ENCODE measurements at places on chromosomes 4 and X.

- ATAC-seq: no peak
These were observed 16.3 kb upstream of the MAOB start for GRCh38 chrX:43898406-43899035.

- ATAC-seq: peak; percentile 84
These were observed at the start of gene FGFBP2 for GRCh38 chr4:15963001-15963451. TSS of gene FGFBP2 (minus strand) at chr4:15963175. CDS start at chr4:15963129, 46 bp downstream.

GRCh38 chrX:43345166-43345565 is 310.9 kb upstream of the MAOA start:
- peak; percentile 60 for ATAC-seq

DNA sequence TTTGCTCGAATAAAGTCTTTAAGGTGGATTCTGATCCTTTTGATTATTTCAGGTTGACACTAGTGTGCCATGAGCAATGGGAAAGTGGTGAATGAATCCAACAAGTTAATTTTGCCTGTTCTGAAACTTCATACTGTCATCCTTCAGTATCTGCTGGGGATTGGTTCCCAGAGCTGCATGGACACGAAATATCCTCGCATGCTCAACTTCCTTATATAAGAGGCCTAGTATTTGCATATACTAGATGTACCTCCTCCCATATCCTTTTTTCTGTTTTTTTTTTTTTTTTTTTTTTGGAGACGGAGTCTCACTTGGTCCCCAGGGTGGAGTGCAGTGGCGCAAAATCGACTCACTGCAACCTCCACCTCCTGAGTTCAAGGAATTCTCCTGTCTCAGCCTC is 23.0 kb upstream of the PDS5A start:
- ATAC-seq: no peak

- peak; percentile 36 for ATAC-seq
These were observed 14.1 kb upstream of the PAPSS1 start for GRCh38 chr4:107734120-107734519.

- ATAC-seq: no peak
These were observed 171.4 kb downstream of the NWD2 start for GRCh38 chr4:37415845-37416369.

DNA sequence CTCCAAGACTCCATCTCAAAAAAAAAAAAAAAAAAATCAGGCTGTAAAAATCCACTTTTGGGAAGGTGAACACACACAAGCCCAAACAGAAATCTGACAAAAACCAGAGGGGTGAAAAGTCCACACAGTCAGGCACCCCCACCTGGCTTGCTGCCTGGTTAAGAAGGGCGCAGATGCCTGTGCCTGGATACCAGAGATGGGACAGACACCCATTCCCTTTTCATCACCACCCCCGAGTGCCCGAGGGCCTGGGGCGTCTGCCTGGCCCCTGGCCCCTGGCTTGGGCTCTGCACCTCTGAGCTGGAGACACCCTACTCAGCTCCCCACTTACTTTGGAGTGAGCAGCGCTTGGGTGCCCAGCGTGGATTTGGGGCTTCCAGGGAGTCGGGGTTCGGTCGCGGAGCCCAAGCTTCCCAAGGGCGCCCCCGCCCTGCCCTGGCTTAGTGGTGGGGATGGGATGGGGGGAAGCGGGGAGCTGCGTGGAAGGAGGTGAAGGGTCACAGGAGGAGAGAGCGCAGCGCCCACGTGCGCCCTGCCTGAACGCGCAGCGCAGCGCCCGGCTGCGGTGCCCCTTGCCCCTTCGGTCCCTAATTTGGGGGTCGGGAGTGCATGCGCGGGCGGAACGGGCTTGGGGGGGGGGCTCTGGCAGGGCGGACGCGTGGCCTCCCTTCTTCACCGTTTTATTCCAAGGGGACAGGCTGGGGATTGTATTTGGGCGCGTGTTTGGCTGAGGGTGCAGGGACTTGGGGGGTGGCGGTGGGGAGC is 11.3 kb downstream of the SHOX start:
- ATAC-seq: peak; percentile 31

DNA sequence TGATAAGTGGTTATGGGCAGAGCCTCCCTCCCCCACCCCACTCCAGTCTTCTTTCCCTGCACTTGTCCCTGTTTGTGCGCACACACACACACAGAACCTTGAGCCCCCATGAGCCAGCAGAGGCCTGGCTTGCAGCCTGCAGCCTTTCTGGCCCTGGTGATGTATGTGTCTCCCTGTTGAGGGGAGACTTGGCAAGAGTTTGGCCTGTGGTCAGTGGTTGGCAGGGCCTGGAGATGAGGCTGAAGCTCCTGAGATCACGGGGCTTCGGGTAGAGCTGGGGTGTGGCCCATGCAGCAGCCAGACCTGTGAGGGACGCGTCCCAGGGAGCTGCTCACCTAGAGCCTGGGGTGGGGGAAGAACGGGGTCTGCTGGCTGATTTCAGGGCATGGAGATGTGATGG is 2.3 kb downstream of the GPR173 start:
- no peak for ATAC-seq

DNA sequence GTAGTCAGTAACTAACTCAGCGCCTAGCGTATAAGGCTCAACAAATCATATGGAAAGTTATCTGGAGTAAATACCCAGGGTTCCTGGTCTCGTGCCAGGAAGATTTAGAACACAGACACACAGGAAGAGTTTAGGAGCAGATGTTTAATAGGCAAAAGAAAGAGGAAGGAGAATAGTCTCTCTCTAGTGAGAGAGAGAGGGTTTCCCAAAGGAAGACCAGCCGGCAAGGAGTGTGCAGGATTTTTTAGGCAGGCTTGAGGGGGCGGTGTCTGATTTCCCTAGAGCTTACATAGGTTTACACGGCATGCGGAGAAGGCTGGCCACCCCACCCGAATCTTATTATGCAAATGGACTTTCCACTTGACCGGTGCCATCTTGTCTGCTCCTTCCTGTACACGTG is 284.0 kb upstream of the FRG1 start:
- ATAC-seq: no peak

DNA sequence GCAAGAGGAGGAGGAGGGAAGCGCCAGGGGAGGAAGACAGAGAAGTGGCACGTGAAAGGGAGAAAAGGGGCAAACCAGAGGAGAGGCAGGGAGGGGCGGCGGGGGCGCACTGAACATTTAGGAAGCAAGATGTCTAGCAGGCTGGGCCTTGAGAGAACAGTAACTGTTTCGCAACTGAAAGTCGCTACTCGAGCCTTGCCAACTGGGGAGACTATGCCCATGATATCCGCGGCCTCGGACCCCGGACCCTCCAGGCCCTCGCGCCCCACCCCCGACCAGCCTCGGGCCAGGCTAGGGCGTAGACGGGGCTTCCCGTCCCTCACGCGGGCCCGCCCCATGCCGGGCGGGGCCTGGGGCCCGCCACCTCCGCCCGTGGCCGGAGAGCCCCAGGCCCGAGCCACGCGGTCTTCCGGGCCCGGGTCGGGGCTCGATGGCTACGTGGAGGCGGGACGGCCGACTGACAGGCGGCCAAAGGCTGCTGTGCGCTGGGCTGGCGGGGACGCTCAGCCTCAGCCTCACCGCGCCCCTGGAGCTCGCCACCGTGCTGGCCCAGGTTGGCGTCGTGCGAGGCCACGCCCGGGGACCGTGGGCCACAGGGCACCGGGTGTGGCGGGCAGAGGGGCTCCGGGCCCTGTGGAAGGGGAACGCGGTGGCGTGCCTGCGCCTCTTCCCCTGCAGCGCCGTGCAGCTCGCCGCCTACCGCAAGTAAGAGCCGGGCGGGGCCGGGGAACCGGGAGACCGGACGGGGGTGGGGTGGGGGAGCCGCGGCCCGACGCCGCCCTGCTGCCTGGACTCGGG is at the start of gene SLC25A43:
Gene SLC25A43 (plus strand): TSS at position 363 of the 798 bp plus-strand sequence. CDS start 68 bp downstream, at position 431.
- ATAC-seq: peak; percentile 96

GRCh38 chrX:72046447-72046846 is 85.3 kb downstream of the RTL5 start:
- ATAC-seq: no peak

GRCh38 chr4:44558031-44558605 is 93.3 kb downstream of the YIPF7 start:
- no peak for ATAC-seq
